ENCODE measurements at places on chromosomes 7 and 10.

GRCh38 chr7:116986611-116987565, 33.6 kb downstream of the ST7 start:
- no peak for DNase-seq

DNA sequence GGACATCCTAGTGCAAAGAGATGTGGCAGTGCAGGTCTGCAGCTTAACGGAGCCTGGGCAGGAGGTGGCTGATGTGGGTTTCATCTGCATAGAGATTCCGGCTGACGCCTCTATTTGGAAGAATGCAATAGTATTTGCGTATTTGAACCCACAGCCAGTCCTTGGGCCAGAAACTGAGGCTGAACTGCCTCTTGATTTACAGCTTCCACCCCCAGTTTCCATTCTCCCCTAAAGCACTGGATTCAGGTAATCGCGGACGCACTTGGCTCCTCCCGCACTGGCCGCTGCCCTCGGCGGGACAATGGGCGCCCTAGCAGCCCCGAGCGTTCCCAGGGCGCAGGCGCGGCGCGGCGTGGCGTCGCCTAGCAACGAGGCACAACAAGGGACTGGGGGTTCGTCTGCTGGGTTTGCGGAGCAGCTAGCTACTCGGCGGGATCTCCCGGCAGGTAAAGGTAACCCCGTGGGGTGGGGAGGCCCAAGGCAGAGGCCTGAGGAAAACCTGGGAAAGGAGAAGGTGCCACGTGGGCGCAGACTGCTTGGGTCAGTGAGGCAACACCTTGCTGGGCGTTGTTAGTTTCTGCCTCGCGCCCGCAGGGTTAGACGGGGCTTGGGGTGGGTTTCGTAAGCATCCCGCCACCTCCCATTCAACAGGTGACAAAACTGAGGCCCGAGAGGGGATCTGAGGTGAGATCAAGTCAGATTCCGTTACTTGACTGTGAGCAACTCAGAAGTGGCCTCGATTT, at the start of gene ARMC3:
TSS of gene ARMC3 (plus strand) at position 393 of the 743 bp plus-strand sequence. CDS start 3,944 bp downstream, outside the sequence.
- DNase-seq: peak; percentile 52

- no peak for DNase-seq
Observed at GRCh38 chr10:121085367-121085766, 234.2 kb downstream of the WDR11 start.

DNA sequence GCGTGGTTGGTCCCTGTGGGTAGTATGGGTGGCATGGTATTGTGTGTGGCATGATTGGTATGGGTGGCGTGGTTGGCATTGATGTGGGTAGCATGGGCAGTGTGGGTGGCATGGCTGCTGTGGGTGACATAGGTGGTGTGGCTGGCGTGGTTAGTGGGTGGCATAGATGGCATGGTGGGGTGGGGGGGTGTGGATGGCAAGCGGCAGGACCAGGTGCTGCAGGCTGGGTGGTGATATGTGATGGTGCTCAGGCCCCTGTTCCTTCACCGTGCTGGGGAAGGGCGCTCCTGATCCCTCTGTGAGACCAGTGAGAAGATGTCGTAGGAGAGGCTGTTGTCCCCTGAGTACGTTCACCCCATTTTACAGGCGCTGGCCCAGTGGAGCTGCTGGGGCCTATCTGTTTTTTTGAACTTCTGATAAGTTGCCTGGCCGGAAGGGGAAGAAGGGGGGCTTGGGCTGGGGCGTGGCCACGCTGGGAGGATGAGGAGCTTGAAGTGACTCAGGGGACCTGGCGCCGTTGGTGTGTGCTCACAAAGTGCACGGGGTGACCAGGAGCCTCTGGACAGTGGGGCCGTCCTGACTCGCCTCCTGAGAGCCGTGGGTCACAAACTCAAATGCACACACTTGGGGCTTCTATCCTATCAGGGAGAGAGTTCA, 17.5 kb downstream of the INPP5A start:
- peak; percentile 51 for DNase-seq

DNA sequence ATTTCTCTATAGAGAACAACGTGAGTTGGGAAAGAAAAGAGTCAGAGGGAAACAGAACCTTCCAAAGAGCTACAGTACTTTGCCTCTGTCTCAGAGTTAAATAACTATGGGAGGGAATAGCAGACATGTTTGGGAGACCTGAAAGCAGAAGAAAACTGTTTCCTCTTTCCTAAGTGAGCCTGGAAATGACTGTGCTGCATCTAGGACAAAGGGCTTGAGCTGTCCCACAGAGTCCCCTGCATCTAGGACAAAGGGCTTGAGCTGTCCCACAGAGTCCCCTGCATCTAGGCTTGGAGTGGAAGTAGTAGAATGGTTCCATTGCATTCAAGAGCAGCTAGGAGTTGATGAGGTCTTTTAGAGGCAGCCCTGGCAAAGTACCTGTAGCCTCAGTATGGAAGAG, 149.7 kb downstream of the DKK1 start:
- no peak for DNase-seq

DNA sequence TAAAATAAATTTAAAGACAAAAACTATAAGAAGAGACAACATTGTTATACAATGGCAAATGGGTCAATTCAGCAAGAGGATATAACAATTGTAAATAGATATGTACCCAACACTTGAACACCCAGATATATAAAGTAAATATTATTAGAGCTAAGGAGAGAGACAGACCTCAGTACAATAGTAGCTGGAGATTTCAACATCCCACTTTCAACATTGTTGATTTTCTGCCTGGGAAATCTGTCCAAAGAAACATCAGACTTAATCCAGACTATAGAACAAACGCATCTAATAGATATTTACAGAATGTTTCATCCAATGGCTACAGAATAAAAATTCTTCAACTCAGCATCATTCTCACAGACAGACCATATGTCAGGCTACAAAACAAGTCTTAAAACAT, 256.1 kb downstream of the GRM8 start:
- DNase-seq: no peak

DNA sequence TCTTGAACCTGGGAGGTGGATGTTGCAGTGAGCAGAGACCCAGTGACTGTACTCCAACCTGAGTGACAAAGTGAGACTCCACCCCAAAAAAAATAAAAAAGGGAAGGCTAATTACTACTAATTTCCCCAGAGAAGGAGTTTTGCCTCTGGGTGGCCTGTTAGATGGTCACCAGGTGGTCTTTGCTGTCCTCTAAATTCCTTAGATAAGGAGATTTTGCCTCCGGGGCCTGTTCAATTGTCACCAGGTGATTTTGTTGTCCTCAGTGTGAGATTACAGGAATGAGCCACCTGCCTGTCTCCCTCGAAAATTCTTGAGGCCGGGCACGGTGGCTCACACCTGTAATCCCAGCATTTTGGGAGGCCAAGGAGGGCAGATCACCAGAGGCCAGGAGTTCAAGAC, 24.4 kb upstream of the ZMIZ2 start:
- DNase-seq: no peak

DNA sequence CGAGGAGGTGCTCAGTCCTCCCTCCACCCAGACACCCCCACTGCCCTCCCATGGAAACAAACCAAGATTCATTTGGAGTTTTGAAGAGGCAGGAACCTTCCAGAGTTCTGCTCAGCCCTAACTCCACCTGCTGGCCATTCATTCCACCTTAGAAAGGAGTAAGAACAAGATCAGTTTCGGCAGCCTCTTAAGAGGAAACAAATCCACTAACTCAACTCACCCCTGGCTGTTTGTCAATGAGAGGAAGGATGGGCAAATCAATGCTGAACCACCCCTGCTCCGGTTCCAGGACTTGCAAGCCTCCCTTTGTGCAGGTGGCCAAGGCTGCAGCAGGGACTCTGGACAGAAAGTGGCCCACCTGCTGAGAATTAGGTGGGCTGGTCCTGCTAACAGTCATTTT, 26.2 kb downstream of the CCDC3 start:
- no peak for DNase-seq

- no peak for DNase-seq
Observed at GRCh38 chr10:787933-788651, 98.6 kb upstream of the DIP2C start.

All from CD4-positive, alpha-beta T cell treated with Interleukin-6 at 100 ng/mL for 8 hours (primary cell).